Omental fat pad (tissue), 4 donors: ENCODE measurements at places on chromosomes 7 and 10.

GRCh38 chr10:18273039-18273438, 132.8 kb downstream of the CACNB2 start:
- DNase-seq, result no peak

GRCh38 chr10:30535677-30536076, 93.9 kb downstream of the LYZL2 start:
- no peak for DNase-seq

DNA sequence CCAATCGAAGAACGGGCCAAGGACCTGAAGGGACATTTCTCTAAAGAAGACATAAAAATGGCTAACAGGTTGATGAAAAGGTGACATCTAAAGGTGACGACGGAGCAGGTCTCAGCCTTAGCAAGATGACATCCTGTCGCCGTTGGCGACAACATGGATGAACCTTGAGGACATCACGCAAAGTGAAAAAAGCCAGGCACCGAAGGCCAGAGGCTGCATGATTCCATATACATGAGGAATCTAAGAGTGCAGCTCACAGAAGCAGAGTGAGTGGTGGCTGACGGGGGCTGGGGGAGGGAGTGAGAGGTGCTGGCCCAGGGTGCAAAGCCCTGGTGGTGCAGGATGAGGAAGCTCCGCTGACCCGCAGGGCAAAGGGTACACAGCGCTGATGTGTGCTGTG, 34.1 kb upstream of the NKX6-2 start:
- DNase-seq, result no peak

GRCh38 chr10:176677-177076, 41.4 kb downstream of the ZMYND11 start:
- no peak for DNase-seq

DNA sequence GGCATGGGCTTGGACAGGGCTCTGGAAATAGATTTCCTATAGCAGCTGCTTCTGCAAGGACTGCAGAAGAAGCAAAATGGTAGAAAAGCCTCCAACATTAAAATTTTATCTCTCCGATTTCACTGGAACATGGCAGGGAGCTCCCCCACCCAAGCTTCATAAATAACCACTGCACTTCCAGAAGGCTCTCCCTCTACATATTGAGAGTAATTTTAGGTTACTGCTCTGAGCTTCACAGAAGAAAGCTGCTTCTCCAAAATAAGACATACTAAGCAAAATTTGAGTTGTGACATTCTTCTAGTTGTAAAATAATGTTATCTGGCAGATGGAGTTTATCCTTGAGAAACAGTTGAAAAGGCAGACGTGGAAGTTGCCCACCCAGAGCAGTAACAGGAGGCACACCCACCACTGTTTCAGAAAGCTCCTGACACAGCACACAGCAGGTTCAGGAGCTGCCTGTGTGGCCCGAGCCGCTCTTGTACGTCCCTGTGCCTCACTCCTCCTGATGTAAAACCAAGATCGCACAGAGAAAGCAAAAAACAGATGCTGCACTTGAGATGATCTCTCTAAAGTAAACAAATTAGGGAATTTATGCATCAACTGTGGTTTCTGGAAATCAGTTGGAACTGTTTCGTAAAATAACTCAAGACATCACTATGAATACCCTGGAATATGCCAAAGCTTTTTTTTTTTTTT, 621.0 kb downstream of the PARD3 start:
- no peak for DNase-seq

GRCh38 chr7:2503056-2503941, 16.3 kb upstream of the LFNG start:
- DNase-seq, result no peak

- no peak for DNase-seq
Observed at GRCh38 chr10:77643795-77644468, 6.3 kb upstream of the KCNMA1 start.

DNA sequence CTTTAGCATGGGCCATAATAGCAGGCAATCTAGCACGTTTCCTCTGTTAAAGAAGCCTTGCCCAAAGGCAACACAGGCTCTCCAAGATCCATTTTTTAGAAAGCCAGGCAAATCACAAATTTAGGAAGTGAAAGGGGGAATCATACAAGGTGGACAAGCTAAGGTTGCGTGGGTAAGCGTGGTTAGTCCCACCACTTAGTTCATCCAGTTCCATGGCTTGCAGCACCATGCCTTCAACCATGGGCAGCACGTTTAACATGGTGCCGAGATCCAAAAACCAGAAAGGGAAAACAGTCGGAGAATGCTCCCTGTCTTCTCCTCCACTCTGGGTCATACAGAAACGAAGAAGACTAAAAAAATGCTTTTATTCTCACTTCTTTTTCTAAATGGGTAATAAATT, 234.4 kb upstream of the IMMP2L start:
- no peak for DNase-seq

GRCh38 chr10:60208676-60209269, 180.9 kb downstream of the ANK3 start:
- DNase-seq, result no peak

DNA sequence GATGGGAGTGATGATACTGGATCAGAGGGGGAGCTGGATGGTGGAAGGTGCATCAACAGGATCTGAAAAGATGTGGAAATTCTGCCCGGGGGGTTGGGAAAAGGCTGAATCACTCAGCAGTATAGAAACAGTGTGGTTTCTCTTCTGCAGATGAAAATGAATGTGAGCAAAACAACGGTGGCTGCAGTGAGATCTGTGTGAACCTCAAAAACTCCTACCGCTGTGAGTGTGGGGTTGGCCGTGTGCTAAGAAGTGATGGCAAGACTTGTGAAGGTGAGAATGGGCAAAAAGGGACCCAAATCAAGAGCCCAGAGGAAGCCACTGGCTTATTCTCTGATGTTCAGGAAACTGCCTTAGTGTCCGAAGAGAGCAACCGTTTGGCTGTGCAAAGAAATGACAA, 12.9 kb downstream of the OIT3 start:
- DNase-seq, result no peak

DNA sequence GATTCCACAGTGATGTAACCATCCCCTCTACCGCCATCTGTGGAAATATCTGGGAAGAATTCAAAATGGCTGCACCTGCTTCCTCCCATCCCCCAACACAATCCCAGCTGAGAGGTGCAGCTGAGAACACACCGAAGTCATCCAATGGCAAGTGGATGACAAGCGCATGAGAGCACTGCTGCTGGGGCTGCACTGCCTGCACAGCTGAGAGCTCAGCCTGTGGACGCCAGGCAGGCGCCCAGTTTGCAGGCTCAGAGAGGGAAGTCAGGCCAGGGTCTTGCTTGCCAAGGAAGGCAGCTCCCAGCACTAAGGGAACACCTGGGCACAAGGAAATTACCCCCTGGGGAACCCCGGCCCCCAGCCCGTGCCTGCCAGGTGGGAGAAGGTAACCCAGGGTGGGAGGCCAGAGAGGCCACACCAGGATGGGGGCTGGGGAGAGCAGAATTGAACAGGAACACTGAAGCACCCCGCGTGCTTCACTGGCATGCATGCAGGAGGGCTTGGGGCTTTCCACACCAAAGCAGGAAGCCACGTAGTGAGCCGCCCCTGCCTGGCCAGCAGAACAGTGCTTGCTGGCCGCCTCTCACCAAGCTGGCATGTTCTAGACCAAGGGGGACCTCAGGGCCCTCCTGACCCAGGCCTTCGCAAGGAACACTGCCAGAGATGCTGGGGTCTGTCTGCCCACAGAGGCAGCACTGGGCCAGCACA, 46.2 kb downstream of the FAM53B start:
- DNase-seq, result no peak

DNA sequence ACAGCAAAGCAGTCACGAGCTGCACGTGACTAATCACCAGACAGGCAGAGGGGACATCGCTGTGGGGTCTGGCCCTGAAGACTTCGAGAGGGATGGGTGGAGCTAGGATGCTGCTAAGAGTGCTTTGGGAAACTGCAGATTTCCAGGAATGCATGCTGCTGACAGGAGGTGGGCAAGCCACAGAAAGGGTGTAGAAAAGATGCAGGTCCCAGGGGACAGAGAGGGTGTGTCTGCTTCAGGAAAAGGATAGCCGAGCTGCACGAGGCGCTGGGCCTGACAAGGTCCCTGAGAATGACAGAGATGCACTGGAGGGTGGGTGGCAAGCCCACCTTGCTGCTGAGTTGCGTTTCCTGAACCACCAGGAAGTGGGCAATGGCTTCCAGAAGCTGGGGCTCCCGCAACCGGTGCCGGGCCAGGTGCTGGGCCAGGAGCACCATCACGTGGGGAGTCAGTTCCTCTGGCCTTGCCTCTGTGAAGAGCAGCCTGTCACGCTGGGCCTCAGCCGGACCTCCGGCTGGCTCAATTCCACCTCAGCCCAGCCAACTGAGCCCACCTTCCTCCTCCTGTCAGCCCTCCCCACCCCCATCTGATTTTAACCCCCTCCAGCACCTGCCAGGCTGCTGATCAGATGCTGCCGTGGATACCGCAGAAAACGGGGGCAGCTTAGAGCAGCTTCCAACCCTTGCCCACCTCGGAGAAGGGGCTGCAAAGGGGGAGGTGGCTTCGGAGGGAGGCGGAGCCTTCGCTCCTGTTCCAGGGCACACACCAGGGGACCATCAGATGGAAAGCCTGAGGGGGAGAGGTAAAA, 2.2 kb downstream of the FASTK start:
- DNase-seq, result no peak
